ENCODE measurements at places on chromosomes 6 and 20. TPM values are rescaled to one million over a fixed set of nuclear protein-coding genes. Genes with fewer than 3 reads are reported as not detected.

DNA sequence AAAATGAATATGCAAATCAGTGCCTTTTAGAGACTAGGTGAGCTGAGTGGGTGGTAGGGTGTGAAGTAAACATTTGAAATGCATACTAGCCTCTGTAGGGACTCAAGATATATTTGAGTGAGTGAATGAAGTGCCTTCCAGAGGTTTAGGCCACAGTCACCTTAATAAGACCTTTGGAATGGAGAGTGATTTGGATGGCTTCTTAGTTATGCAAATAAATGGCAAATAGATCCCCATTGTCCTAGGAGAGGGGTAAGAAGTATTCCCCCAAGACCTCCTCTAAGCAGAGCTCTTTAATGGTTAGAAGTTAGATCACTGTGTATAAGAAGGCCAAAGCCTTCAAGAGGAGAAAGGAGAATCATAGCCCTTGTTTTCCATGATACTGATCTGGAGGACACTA lies 47.8 kb upstream of the IMPG1 start:
- no peak for DNase-seq

- no peak for DNase-seq
These were observed 1.1 kb upstream of the PTK7 start for GRCh38 chr6:43074847-43075669.

DNA sequence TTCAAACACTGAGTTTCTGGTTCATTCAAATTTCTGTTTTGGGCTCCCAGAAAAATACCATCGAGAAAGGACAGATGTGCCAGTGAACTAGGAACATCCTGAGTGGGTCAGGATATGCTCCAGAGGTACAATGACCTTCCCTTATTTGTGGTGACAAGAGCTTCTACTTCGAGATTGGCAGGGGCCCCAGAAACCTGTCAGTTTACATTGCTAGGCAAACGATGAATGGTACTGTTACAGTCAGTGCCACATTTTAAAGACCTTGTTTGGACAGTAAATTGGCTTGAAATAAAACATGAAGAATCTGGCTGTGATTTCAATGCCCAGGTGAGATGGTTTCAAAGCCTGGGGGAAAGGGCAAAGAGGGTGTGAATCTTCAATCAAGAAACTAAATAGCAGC lies 454.5 kb upstream of the ID4 start:
- DNase-seq, result no peak

DNA sequence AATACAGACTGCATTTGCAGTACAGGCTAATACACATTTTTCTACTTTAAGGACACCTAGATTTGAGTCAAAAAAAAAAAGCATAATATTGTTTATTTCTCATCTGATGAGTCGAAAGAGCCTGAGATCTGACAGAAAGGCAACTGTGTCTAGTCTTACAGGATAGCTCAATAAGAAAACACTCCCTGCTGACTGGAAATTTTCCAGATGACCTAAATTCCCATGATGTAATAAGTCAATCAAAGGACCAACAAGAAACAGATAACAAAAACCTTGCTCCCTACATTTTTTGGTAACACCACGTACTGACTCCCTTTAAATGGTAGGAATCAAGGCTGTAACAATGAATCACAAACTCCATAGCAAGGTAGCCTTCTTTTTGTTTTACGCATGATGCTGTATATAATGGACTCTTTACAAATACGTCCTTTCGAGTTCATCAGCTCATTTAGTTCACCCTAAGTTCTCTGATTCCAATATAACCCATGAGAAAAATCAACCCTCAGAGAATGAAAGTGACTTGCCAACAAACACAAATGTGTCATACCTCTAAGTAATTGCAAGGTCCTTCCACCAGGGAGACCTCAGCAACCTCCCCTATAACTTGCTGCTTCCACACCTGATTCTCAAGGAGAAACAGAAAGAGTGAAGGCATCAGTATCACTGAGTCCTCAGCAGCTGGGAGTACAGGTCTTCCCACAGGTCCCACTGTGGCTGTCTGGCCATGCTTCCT lies 12.1 kb downstream of the TBX18 start:
- DNase-seq, result no peak

- DNase-seq, result no peak
These were observed 12.7 kb upstream of the ME1 start for GRCh38 chr6:83443516-83443915.

GRCh38 chr20:5841522-5841921 lies 91.3 kb downstream of the SHLD1 start:
- DNase-seq, result no peak

DNA sequence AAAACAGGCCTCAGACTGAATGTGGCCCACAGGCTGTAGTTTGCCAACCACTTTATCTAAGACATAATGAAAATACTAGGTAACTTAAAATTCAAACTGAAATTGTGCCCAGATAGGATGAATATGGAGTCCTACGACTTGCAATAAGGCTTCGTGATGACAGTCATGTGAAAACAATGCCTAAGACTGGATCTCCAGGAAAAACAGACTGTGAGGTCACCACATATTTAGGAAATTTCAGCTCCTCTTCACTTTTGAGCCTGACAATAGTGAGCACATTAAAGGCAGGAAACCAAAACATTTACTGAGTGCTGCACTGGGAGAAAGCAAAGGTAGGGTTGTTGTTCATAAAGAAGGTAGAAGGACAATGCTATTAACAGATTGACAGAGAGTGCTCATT lies 50.0 kb downstream of the RTN4IP1 start:
- DNase-seq, result no peak

GRCh38 chr20:41534842-41535241 lies 83.3 kb downstream of the CHD6 start:
- no peak for DNase-seq

DNA sequence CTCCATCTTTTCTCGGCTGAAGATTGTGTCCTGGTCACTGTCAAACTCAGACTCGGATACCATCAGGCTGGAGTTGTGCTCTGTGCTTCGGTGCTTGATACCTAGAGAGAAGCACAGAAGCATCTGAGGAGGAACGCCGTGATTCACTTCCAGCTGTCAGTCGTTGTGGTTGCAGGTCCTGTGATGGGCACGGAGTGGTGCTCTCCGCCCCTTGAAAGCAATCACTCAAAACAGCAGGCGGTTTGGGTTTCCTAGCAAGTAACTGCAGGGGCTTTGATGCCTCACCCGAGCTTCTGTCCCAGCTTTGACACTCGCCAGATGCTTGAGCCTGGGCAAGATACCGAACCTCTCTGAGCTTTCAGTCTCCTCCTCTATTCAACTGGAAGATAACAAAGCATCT lies 52.5 kb downstream of the ALDH5A1 start:
- DNase-seq, result peak; percentile 50

DNA sequence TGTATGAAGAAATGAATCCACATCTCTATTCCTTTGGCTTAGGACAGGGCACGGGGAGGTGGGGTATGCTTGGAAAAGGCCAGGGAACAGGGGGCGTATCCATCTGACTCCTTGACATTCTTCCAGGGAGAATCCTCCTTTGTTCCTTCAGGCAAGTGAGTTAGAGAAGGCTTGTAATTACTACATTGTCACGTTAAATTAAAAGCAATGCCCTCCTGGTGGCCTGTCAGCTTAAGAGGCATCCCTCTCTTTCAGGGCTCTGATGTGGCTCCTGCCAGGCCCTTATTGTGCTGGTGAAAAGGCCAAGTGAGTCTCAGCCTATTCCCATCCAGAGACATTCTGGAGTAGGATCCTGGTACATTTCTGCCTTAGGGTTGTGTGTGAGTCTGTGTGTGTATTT lies 128.3 kb downstream of the FOXA2 start:
- no peak for DNase-seq

DNA sequence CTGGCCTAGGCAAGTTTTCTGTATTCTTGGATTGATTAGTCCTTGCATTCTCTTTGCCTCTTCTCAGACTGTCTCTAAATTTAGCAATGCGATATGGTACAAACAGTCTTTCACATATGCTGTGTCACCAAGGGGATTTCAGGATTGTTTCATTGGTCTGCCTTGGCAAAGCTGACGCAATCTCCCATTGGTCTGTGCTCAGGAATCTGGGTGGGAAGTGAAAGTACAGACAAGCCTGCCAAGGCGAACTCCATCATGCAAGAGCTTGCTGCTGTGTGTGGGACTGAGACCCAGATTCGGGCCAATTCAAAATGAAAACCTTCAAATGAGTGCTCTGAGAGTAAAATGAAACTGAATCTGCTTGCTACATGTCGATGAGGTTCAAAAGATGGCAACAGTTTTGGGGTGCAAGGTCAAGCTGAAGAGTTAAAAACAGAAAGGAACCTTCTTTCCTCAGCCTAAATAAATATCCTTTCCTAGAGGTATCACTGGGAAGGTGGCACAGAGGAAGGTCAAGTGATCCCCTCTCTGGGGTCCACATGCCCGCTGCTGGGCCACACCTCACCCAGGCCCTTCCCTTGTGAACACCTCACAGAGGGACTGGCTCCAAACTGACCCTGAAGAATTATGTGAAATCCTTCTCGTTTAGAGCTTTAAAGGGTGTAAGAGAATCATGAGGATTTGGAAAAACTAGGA lies 198.8 kb upstream of the PREP start:
- peak; percentile 16 for DNase-seq

- no peak for DNase-seq
These were observed 198.2 kb downstream of the PRL start for GRCh38 chr6:22098601-22099031.

DNA sequence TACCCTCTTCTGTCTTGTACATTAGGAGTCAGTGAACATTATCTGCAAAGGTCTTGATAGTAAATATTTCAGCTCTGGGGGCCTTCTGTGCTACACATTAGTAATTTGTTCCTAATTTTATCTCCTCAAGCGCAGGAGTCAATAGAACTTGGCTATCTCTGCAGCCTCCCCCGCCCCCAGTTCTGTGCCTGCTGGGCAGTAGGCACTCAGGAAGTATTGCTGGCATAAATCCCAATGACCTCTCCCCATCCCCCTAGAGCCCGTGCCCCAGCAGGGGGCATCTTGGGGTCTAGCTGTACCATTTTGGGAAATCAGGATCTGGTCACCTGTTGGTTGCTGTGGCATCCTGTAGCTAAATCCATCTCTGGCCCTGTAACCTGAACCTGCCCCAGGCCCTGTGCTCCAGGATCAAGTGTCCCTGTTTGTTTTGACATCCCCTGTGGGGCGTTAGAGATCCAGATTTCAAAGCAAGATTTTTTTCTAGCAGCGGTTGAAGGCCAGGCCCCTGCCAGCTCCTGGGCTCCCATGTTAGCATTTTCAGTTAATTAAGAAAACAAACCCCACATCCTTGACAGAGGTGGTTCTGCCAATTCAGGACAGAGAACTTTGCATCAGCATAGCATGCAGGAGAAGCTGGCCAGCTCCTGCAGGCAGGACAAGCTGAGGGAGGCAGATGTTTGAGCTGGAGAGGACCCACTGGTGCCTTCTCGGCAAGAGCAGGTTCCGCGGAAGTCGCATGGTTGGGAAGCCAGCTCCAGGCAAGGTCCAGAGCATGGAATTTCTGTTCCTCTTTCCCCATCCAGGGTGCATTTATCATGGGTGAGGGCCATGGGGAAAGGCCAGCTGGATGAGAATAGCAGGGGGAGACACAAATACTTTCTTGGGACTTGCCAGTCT lies 32.1 kb downstream of the DAAM2 start:
- DNase-seq, result no peak

DNA sequence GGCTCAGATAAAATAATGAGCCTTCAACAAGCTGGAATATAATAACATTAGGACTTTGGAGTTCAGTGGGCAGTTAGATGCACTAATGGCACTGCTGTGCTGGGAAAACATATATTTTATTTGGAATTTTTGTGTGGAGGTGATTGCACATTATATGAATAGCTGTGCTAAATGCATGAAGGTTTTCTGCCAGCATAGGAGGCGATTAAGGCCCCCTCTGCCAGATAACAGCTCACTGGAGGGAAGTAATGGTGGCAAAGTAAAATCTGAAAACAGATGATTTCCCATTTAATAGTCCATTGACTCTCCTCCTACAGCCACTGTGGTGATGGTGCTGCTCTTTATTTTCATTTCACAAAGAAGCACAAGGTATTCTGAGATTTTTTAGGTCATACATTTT lies 326.0 kb downstream of the GRIK2 start:
- DNase-seq, result no peak

DNA sequence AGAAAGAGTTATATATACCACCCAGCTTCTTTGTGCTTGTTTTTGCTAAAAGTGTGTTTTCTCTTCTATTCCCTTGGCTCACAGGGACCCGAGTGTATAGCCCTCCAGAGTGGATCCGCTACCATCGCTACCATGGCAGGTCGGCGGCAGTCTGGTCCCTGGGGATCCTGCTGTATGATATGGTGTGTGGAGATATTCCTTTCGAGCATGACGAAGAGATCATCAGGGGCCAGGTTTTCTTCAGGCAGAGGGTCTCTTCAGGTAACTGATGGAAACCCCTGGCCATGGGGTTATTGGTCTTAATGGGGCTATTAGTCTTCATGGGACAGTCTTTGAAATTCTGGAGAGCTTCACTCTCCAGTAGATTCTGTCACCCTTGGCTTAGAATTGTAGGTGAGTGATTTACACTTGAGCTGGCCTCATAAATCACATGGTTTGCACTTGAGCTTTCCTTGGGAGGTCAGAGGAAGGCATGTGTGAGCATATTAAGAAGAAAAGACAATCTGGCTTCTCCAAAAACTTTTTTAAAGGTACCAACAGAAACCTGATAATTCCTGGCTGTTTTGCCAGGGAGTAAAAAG lies 3.0 kb downstream of the PIM1 start:
- DNase-seq, result no peak

DNA sequence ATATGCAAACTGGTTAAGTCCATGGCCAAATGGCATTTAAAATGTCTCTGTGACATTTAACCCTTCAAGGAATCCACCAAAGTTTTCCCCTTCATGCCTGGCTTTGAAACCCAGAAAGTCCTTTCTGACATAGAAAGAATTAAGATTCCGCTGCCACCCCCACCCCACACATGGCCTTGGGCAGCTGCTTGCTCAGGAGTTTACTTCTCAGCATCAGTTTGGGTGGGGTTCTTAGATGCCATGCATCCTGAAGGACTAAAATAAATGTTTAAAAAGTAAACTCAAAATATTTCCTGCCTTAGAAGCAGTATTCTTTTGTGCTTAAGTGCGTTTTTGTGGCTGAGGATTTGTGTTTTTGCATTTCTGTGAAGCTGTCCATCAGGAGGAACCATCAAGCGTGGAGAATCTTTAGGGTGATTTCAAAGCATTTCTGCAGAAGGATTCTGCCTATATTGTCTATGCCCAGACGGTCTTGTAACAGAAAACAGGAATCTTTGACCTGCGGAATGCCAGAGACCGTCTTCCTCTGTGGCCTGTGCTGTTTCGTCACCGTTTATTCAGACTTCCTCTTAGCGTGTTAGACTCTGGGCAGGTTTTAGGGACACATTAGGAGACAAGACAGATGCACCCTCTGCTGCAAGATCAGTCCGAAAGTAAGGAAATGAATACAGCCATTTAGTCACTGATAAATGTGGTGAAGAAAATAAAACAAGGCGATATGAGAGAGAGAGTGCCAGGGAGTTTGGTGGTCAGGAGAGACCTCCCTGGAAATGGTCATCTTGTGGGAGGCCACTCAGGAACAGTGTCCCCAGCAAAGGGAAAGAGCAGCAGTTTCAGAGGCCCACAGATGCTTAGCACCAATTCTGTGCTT lies 6.2 kb downstream of the DUSP22 start:
- DNase-seq, result no peak

- DNase-seq, result no peak
These were observed 193.3 kb downstream of the SASH1 start for GRCh38 chr6:148535976-148536375.

- peak; percentile 95 for DNase-seq
These were observed at the start of gene CD164 for GRCh38 chr6:109381747-109382575. Gene CD164, minus strand, starts transcription at chr6:109382467. Its CDS starts 89 bp downstream, at chr6:109382378.

The SNX21 gene
- 0.72 TPM for total RNA-seq

The FILIP1 gene
- 0.04 TPM for total RNA-seq

The CLPSL2 gene
- not detected for total RNA-seq

The SLC35D3 gene
- not detected for total RNA-seq

The IP6K3 gene
- total RNA-seq, result not detected

The RIMS4 gene
- not detected for total RNA-seq

The OTOR gene
- total RNA-seq, result not detected

The TNFAIP3 gene
- 43.9 TPM for total RNA-seq

The LEMD2 gene
- total RNA-seq, result 74.1 TPM
